ENCODE measurements at places on chromosomes 7 and 10. TPM values are rescaled to one million over a fixed set of nuclear protein-coding genes. Genes with fewer than 3 reads are reported as not detected.

The LIPN gene
- total RNA-seq, result not detected

The RAB19 gene
- not detected for total RNA-seq

The CLCN1 gene
- not detected for total RNA-seq

The NRCAM gene
- 11.0 TPM for total RNA-seq

- no peak for DNase-seq
Observed at GRCh38 chr10:77553311-77553710, 84.3 kb downstream of the KCNMA1 start.

GRCh38 chr7:30322271-30323005 lies 38.0 kb downstream of the ZNRF2 start:
- peak; percentile 69 for DNase-seq

DNA sequence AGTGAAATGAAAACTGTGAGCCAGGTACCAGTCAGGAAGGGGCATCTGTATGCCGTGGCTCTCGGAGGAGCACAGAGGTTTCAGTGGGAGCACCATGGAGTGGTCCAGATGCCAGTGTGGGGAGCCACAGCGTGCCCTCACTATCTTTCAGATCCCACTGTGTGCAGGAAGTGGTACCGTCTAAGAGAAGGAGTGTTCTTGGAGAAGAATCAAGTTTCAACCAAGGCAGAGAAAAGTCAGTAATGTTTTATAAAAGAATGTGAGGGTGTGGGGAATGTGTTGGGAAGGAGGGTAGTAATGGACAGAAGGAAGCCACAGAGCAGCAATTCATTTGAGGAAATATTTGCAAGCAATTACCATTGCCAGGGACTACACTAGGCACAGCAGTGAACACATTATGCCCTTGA lies 35.6 kb downstream of the PRKAR2B start:
- no peak for DNase-seq

DNA sequence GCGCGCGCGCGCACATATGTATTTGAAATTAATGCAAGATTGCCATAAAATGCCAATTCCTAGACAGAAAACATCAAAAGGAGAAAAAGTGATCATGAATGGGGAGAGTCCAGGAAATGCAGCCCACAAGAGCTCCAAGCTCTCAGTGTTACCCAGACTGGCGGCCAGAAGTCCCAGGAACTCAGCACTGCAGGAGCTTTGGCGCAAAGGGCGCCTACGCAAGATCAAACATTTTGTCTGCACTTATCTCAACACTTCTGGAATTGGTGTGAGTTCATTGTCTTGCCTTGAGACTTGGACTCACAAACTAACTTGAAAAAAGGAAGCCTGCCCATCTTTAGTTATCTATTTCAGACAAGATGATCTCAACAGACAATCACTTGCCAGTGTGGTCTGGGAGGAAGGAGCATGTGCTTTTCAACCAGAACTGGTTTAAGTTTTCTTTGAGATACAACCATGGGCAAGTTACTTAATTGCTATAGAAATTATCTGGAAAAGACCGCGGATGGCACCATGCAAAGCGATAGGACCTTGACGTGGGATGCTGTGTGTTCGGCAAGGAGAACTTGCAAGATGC lies 77.2 kb downstream of the KIAA1549 start:
- no peak for DNase-seq

DNA sequence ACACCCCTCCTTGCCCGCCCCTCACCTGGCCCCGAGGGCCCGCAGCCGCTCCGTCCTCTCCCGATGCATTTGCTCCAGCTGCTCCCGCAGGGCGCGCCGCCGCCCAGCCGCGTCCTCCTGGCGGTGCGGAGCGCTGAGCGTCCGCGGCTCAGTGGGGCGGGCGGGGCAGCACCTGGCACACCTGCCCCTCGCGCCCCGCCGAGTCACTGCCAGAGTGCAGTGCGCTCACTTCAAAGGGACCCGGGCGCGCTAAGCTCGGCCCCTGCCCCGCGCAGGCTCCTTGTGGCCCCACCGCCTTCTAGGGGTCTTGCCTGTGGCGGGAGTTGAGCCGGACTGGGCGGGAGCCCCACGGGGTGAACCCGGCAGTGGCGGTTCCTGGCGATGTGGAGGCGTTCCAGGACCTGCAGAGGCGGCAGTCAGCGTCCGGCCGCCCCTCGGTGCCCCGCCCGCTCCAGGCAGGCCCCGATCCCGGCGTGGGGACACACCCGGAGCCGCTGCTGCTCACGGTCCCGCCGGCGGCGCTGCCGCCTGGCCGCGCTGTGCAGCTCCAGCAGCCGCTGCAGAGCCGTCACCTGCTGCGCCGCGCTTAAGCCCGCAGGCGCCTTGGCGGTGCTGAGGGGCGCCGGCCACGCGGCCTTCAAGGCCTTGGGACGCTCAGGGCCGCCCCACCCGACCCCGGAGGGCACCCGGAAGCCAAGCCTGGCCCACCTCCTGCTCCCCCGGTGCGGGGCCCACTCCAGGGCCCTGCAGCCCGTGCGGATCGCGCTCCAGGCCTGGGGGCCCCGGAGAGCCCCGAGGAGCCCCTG lies 6.7 kb downstream of the ATP6V1F start:
- peak; percentile 72 for DNase-seq

GRCh38 chr7:52962402-52963076 lies 72.9 kb upstream of the POM121L12 start:
- no peak for DNase-seq

GRCh38 chr10:53003094-53003493 lies 230.5 kb upstream of the MBL2 start:
- DNase-seq, result no peak

DNA sequence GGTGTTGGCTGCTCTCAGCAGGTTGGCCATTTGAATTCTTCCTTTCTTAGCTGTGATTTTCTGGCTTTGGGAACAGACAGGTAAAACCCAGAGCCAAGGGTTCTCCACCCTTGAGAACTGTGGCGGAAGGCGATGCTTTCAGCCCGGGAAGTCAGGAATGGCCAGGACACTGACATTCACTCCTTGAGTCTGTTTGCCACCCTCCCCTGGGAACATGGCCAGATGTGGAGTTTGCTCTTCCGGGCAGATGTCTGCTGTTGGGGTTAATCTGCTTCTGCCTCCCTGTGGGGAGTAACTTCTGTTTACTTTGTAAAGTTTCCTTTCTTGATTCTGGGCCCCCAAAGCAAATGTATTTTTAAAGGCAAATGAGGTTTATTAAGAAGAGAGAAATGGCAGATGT lies 17.7 kb downstream of the GATA3 start:
- DNase-seq, result no peak

DNA sequence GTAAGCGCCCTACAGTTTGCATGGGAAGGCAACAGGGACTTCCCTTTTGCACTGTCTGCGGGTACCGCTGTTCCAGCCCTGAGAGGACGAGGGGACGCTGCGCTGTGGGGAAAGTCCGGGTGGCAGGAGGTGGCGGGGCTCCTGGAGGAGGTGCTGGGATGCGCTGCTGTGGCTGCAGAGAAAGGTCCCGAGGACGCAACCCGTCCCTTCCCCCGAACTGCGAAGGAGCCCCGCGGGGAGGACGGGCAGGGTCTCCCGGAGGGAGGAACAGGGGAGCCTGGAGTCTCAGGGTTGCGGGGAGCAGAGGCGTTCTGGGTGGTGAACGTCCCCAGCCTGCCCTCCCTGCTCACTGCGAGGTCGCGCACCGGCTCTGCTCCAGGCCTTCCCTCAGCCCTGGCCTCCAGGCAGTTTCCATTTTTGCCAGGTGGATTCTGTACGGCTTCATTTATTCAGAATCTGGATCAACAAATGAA lies 91.6 kb downstream of the CXCL12 start:
- no peak for DNase-seq

- DNase-seq, result no peak
Observed at GRCh38 chr10:132589015-132589414, 51.4 kb downstream of the INPP5A start.

DNA sequence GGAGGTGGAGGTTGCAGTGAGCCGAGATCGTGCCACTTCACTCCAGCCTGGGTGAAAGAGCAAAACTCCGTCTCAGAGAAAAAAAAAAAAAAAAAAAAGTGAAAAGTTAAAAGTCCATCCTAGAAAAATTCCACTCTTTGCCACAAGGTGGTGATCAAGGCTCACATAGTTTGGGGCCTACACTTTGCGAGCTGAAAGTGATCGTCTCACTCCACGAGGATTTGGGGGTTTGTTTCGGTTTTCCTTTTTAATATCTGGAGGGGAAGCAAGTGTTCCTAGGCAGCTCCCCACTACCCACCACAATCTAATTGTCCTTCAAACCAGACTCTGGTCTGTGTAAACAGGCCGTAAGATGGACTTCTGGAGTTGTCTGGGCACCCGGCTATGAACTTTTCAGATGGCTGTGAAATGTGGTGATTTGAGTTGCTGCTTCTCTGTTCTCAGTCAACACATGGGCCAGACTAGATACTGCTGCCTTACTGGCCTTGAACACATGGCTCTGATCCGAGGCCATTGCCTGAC lies 27.1 kb downstream of the PRLHR start:
- peak; percentile 74 for DNase-seq

- DNase-seq, result peak; percentile 11
Observed at GRCh38 chr7:13908667-13909397, 80.6 kb downstream of the ETV1 start.

- no peak for DNase-seq
Observed at GRCh38 chr10:76887223-76888010, 750.2 kb downstream of the KCNMA1 start.
